ENCODE measurements at places on chromosomes 5 and 9.

- H3K4me3 ChIP-seq, result no peak overlapping the region
- H3K36me3 ChIP-seq, result peaks cover 50% of the 10 kb centered on the region
- peaks cover 32% of the 10 kb centered on the region for H3K4me1 ChIP-seq
- no peak for DNase-seq
Measured at GRCh38 chr9:95815961-95816360, 59.5 kb upstream of the ERCC6L2 start.

DNA sequence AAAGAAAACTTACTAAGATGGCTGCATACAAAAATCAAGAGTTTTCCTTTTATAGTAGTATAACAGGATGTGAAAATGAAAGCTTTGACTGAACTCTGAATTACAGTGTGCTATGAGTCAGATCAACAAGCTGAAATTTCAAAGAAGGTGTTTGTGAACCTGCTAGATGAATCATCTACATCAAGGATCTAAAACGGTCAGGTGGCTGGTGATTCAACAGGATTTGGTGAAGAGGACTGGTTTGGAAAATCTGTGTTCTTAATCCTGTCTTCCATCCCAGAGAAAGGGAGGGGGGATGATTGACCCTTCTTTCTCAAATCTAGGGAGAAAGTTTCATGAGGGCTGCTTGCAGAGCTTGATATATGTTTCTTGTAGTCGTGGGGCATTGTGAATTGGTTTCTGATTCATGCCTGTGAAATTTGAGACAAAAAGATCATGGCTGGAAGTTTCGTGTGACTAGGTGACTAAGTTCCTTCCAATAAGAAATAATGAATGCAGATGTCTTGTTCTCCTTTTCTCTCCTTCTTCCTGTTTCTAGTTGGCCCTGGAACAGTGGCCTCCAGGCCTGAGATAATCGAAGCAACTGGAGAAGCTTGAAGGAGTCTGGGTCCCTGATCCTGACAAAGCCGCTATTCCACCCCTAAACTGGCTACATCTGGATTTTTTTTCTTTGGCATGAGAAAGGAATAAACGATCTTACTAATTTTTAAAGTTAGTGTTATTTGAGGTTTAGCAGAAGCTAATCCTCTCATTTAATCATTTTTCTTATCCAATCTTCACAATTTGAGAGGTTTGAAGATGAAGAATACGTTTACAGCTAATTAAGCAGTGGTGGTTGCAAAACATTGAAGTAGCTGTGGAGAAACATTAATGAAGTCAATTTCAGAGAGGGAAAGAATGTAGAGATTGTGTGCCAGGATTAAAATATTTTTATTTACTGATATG, 67.2 kb downstream of the MRPS30 start:
- peaks cover 7% of the 10 kb centered on the region for H3K4me1 ChIP-seq
- no peaks in the 10 kb centered on the region for H3K27me3 ChIP-seq
- H3K36me3 ChIP-seq, result no peaks in the 10 kb centered on the region
- no peak for DNase-seq
- no peak overlapping the region for H3K4me3 ChIP-seq

GRCh38 chr5:67792891-67793290, 422.7 kb upstream of the PIK3R1 start:
- no peaks in the 10 kb centered on the region for H3K36me3 ChIP-seq
- H3K27me3 ChIP-seq, result no peaks in the 10 kb centered on the region
- H3K27ac ChIP-seq, result no peak overlapping the region
- no peaks in the 10 kb centered on the region for H3K4me1 ChIP-seq

GRCh38 chr5:133742431-133742988, 130.2 kb upstream of the FSTL4 start:
- peaks cover 26% of the 10 kb centered on the region for H3K27me3 ChIP-seq
- DNase-seq, result no peak
- H3K4me3 ChIP-seq, result no peak overlapping the region

DNA sequence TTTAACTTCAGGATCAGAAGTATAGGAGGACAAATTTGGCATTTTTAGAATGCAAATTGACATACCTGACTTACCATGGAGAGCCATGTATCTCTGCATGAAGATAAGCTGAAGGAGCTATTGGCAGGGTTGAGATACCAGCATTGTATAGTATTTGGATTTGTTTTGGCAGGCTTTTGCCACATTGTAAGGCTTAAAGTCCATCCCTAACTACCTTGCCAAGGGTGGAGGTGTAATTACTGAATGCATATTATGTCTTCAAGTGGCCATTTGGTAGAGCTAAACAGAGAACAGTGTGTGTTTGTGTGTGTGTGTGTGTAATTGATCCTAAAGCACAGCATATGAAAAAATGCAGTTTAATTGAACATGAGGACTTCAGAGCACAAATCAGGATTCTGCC, 324.7 kb downstream of the FAM170A start:
- no peak for DNase-seq
- no peak overlapping the region for H3K27ac ChIP-seq
- H3K36me3 ChIP-seq, result no peaks in the 10 kb centered on the region
- H3K4me3 ChIP-seq, result no peak overlapping the region
- H3K4me1 ChIP-seq, result no peaks in the 10 kb centered on the region
- H3K27me3 ChIP-seq, result no peaks in the 10 kb centered on the region

- H3K36me3 ChIP-seq, result no peaks in the 10 kb centered on the region
- no peak overlapping the region for H3K4me3 ChIP-seq
- no peak overlapping the region for H3K27ac ChIP-seq
- no peak for DNase-seq
- H3K27me3 ChIP-seq, result peaks cover 9% of the 10 kb centered on the region
Measured at GRCh38 chr5:175752826-175753535, 95.1 kb downstream of the HRH2 start.

DNA sequence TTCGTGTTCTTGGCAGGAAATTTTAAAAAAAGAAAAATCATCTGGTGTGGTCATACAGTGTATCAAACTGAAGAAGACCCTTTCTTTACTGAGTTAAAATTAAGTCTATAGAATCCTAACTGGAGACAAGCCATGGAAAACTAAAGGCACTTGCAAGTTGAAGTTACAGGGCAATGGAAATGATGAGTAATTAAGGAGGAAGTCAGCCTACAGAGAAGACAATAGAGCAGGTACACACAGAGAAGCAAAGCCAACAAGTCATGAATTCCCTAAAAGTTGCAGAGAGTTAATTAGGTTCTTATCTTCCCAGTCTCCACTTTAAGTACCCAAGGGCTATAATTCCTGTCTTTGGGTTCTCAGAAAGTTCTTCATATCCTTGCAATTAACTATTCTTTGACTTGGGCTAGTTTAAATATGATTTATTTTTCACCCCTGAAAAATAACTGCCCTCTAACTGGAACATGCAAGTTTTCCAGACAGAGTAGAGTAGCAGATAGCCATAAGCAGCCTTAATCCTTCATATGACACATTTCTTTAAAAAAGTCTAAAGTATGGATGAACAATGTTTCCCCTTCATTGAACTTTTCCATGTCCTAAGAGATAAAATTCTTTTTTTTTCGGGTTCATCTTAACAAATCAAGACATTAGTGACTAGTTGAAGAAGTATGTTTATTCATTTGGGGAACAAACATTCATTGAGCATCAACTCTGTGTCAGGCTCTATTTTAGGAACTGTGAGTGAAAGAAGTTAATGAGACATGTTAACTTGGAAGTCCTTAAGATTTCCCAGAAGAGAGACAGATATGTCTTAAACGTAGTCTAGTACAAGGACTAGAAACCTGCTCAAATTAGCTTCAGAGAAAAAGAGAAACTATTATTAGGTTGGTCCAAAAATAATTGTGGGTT, 5.2 kb upstream of the ITGA2 start:
- H3K27ac ChIP-seq, result peak overlapping the region; percentile 62
- H3K4me3 ChIP-seq, result peak overlapping the region; percentile 40
- H3K27me3 ChIP-seq, result no peaks in the 10 kb centered on the region

DNA sequence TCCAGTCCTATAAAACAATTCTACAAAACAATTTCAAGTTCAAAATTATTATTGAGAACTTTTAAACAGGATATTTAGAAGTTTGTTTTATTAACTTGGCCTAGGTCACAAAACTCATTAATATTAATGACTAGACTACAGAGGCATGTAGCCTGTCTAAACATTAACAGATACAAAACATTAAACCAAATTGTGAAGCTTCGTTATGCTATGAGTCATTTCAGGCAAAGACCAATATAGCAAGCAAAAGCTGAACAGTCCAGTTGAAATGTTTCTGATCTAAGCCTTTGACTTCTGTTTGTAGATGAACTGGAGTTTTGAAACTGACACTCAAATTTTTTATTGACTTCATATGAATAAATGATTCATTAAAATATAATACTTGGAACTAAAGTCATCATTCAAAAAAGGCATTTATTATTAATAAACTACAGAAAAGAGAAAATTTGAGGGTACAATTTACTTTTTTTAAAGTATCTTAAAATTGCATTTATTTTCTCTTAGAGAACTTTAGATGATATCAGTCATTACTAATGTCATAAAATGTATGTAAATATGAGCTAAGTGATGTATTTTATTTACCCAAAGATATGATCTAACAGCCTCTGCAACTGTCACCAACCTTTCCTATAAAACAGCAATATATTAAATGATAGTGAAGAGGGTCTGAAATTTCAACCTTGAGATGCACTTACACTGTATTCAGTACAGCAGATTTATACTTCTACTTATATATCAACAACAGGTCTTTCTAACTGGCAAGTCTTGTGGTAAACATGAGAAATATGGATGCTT, 188.8 kb downstream of the COMMD10 start:
- H3K27ac ChIP-seq, result no peak overlapping the region
- H3K27me3 ChIP-seq, result no peaks in the 10 kb centered on the region
- H3K36me3 ChIP-seq, result peaks cover 22% of the 10 kb centered on the region
- H3K4me3 ChIP-seq, result no peak overlapping the region
- peaks cover 30% of the 10 kb centered on the region for H3K4me1 ChIP-seq

DNA sequence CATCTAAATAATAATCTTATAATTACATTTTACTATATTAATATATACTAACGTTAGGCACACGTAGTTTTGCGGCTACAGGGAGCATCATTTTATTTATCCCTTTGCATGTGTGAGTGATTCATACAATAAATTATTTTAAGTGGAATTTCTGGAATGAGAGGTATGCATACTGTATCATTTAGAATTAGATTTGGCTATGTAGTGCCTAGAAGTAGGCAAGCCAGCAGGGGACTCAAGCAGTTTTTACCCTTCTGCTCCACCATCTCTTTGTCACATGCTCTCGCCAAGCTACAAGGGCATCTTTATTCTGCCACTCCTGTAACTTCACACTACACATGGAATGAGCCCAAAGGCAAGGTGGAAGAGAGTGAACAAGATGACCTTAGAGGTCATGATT, 60.8 kb downstream of the MEGF10 start:
- H3K4me1 ChIP-seq, result no peaks in the 10 kb centered on the region
- peaks cover 5% of the 10 kb centered on the region for H3K27me3 ChIP-seq
- H3K36me3 ChIP-seq, result no peaks in the 10 kb centered on the region
- DNase-seq, result no peak
- no peak overlapping the region for H3K4me3 ChIP-seq

GRCh38 chr9:73541923-73542322, 390.3 kb downstream of the ANXA1 start:
- H3K27ac ChIP-seq, result no peak overlapping the region
- no peaks in the 10 kb centered on the region for H3K4me1 ChIP-seq
- DNase-seq, result no peak
- no peaks in the 10 kb centered on the region for H3K36me3 ChIP-seq

- no peaks in the 10 kb centered on the region for H3K36me3 ChIP-seq
- H3K27me3 ChIP-seq, result no peaks in the 10 kb centered on the region
- no peaks in the 10 kb centered on the region for H3K4me1 ChIP-seq
- H3K4me3 ChIP-seq, result no peak overlapping the region
Measured at GRCh38 chr5:11248966-11249365, 487.9 kb upstream of the DAP start.

GRCh38 chr9:107685901-107686300, 196.3 kb upstream of the KLF4 start:
- H3K27ac ChIP-seq, result no peak overlapping the region
- H3K27me3 ChIP-seq, result peaks cover 11% of the 10 kb centered on the region
- DNase-seq, result no peak
- H3K4me3 ChIP-seq, result no peak overlapping the region
- H3K36me3 ChIP-seq, result no peaks in the 10 kb centered on the region

GRCh38 chr5:77155179-77155785, 55.2 kb upstream of the PDE8B start:
- no peak for DNase-seq
- no peak overlapping the region for H3K4me3 ChIP-seq
- no peak overlapping the region for H3K27ac ChIP-seq
- no peaks in the 10 kb centered on the region for H3K36me3 ChIP-seq

GRCh38 chr5:135060021-135060420, 26.0 kb upstream of the PITX1 start:
- peaks cover 14% of the 10 kb centered on the region for H3K27me3 ChIP-seq
- DNase-seq, result no peak
- no peaks in the 10 kb centered on the region for H3K36me3 ChIP-seq
- no peak overlapping the region for H3K27ac ChIP-seq
- H3K4me3 ChIP-seq, result no peak overlapping the region

DNA sequence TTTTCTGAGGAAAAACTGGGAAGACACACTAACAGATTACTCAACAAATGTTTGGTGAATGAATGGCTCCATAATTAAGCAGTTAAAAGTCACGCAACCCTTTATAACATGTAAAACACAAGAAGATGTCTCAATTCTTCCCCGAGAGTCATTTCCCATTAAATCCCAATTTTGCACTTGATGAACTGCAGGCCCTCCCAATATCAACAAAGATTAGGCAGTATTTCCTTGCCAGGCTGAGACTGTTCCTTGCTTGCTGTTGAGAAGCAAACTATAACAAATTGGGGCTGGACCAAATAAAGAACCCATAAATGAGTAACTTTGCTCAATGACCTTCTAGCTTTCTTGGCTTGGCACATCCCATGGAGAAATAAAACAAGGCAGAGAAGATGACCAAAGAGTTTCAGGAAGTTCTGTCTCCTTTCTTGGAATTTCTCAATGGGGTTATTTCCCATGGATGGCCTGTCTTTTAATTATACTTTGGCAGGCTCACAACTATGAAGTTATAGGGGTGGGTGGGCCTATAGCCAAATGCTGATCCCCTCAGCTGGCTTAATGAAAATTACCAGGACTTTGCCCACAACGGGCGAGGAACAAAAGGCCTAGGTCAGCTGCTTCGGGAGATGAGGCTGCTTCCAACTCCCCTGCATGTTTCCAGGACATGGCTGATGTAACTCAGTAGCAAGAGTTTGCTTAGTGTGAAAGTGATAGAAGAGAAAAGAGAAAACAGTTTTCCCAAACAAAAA, 243.1 kb upstream of the RFX3 start:
- peak overlapping the region; percentile 77 for H3K4me3 ChIP-seq
- no peaks in the 10 kb centered on the region for H3K36me3 ChIP-seq
- peak; percentile 83 for DNase-seq
- H3K27me3 ChIP-seq, result no peaks in the 10 kb centered on the region
- H3K4me1 ChIP-seq, result peaks cover 37% of the 10 kb centered on the region

- no peak overlapping the region for H3K4me3 ChIP-seq
- DNase-seq, result peak; percentile 45
- H3K27ac ChIP-seq, result no peak overlapping the region
- H3K36me3 ChIP-seq, result no peaks in the 10 kb centered on the region
Measured at GRCh38 chr9:129317179-129318011, 139.3 kb upstream of the IER5L start.

All from HFFc6 (cell line).